Stimulated activated CD4-positive, alpha-beta T cell treated with anti-CD3 and anti-CD28 coated beads, Interleukin-1b, Interleukin-23, amount 100 ng/mL, for 48 hours (primary cell): ENCODE measurements at places on chromosomes 13 and 19.

DNA sequence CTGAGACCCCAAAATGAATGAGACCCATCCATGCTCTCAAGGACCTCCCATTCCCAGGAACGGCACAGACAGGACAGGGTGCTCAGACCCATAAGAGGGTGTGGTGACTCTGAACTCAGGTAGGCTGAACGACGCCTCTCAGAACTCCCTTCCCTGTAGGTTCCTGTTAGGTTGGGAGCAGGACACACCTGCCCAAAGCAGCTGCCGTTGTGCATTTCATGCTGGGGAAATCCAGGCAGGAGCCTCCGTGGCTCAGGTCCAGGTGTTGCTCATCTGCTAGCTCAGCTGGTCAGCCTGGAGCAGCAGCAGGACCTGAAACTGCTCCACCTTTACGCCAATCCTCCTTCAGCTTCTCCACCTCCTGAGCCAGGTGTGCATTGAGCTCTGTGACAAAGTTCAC, 19.1 kb upstream of the TEX101 start:
- DNase-seq: no peak

- DNase-seq: no peak
These were observed 2.1 kb upstream of the KLHL26 start for GRCh38 chr19:18634612-18635297.

- no peak for DNase-seq
These were observed 7.3 kb downstream of the ANGPTL4 start for GRCh38 chr19:8371011-8371804.

- DNase-seq: no peak
These were observed 14.9 kb upstream of the LATS2 start for GRCh38 chr13:21076253-21076652.

- no peak for DNase-seq
These were observed 1.5 kb downstream of the NUMBL start for GRCh38 chr19:40688987-40689338.

GRCh38 chr19:54606230-54606629, 12.8 kb downstream of the LILRA1 start:
- no peak for DNase-seq

GRCh38 chr13:27549406-27549981, 70.8 kb downstream of the LNX2 start:
- DNase-seq: no peak

DNA sequence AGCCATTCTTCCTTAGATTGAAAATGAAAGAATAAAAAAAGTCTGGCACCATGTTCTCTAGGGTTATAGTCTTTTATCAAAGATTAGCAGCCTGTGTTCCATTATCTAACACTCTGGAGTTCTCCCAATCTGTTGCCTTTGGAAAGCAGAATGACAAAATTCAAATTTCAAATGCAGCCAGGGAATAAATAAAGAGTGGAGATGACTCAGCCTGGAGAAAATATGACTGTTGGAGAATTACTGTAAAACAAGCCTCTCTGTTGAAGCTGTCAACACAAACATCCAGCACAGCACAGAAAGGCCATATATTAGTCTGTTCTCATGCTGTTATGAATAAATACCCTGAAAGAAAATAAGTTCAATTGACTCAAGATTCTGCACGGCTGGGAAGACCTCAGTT, 650.5 kb upstream of the SLC10A2 start:
- DNase-seq: no peak

DNA sequence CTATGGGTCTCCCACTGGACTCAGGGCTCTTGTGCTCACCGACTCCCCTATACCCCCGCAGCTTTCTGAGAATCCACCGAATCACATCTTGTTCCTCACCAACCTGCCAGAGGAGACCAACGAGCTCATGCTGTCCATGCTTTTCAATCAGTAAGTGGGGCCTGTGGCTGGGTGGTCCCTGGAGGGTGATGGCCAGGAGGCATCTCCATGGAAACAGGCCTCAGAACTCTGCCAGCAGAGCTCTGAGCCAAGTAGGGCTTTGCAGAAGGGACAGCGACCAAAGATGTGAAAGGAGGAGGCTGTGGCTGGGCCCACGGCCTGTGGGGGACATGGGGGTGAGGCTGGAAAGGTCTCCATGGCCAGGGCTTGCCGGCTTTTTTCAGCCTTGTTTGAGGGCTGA, 11.8 kb upstream of the MIA start:
- no peak for DNase-seq

DNA sequence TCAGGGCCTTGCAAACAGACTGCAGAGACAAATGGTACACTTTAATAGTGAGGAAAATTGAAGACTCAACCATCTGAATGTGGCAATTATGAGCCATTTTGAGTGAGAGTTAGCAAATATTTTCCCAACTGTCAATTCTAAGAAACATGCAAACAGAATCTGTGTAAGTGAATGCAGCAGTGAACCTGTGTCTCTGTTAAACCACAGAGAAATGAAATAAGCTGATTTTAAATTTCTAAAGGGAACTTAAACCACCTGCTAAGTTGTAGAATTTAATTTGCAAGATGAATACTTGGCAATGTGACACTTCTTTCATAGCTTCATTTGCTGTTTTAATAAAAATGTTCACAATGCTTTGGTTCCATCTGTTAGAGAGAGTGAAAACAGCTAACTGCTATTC, 42.0 kb upstream of the TDRD3 start:
- no peak for DNase-seq

DNA sequence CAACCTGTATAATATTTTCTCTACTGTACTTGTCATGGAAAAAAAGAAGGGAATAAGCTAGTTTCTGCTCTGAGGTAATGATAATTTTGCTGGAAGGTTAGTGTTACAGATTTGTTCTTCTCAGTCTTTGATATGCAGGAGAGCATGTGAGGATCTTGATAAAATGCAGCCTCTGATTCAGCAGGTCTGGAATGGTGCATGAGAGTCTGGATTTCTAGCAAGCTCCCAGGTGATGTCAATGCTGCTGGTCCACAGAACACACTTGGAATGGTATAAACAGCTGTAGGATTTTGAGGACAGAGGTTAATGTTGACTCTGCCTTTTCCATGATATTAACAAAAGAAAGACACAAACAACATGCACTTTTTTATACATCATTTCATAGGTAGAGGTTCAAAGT, 173.6 kb downstream of the NDFIP2 start:
- no peak for DNase-seq

GRCh38 chr19:41225238-41226052, 6.4 kb downstream of the AXL start:
- DNase-seq: peak; percentile 77

GRCh38 chr19:12331211-12331941, 2.1 kb downstream of the ZNF563 start:
- DNase-seq: peak; percentile 89

GRCh38 chr13:75569576-75569975, 20.0 kb downstream of the UCHL3 start:
- no peak for DNase-seq

- no peak for DNase-seq
These were observed 67.3 kb downstream of the ATP11A start for GRCh38 chr13:112756967-112757758.

- DNase-seq: no peak
These were observed 19.9 kb upstream of the CYP4F8 start for GRCh38 chr19:15595069-15595468.

GRCh38 chr19:2523630-2524311, 47.8 kb downstream of the GADD45B start:
- no peak for DNase-seq

DNA sequence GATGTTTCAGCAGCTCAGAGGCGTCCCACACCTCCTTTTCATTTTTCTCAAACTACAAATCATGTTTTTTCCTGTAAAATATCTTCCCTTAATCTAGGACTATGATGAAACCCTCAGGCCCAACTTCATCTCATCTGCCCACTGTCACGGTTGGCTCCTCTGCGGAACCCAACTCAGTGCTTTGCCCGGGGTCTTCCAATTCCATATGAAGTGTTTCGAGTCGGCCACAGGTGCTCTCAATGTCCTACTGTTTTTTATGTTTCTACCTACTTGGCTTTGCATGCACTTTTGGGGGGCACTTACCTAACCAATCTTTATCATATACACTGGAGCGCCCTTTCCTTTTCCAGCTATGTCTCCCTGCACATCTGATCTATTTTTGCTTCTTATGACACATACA, 28.1 kb downstream of the COL4A1 start:
- no peak for DNase-seq

DNA sequence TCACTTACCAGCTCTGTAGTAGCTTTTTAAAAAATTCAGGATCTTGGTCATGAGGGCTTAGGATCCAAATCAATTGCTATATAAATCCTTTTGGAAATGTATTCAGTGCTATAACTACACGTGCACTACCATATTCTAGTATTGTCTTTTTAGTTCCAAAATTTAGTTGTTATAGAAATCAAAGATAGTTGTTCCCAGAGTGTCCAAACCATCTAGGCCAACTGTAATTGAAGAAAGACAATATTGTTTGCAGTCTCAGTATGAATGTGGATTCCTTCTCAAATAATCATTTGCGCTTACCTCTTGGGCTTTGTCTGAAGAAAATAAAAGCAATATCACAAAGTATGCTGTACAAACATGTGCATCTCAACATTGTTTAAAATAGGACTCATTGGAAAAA, 184.1 kb upstream of the EDNRB start:
- no peak for DNase-seq

GRCh38 chr19:16660763-16661479, at the start of gene TMEM38A:
TSS of gene TMEM38A (plus strand) at chr19:16661139. CDS start at chr19:16661218, 79 bp downstream.
- peak; percentile 19 for DNase-seq

DNA sequence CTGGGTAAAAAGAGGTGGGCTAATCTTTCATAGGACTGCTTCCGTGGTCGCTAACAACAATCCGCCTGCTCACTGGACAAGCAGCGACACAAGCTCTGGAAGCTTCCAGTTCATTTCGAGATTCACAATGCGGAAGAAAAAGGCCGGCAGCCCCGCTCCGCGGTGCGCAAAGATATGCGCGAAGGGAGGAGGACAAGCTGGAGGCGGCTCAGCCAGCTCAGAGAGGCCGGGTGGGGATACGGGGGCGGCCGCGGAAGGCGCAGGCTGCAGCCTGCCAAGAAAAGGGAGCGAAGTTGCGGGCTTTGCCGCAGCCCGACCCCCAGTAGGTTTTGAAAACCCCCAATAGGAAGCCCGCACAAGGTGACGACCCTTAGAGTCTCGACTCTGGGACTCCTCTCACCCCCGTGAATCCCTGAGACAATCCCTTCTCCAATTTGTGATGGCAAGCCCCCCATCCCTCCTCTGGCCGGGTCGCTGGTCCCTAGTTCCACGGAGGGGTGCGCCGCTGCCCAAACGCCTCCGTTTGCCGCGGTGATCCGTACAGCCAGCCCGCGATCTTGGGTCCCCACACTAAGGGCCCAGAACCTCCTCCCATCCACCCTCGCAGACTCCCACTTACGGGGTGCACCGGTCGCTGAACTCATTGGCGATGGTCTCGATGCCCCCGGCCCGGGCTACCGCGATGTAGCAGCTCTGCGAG, 697 bp downstream of the HSPH1 start:
- peak; percentile 71 for DNase-seq

DNA sequence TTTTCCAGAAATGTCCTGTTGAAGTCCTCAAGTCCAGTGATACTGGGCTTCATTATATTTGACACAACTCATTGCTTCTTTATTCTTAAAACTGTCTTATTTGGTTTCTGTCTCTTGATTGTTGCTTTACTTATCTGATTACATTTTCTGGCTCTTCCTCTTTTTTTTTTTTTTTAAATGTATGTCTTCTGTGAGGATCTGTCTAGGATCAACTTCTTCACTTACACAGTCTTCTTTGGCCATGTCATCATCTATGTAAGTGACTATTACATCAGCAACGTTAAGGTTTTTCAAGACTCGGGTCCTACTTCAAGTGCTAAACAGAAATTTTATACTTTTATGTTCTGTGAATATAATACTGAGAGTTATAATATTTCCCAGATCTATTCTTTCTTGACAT, 162.1 kb downstream of the PDS5B start:
- no peak for DNase-seq

DNA sequence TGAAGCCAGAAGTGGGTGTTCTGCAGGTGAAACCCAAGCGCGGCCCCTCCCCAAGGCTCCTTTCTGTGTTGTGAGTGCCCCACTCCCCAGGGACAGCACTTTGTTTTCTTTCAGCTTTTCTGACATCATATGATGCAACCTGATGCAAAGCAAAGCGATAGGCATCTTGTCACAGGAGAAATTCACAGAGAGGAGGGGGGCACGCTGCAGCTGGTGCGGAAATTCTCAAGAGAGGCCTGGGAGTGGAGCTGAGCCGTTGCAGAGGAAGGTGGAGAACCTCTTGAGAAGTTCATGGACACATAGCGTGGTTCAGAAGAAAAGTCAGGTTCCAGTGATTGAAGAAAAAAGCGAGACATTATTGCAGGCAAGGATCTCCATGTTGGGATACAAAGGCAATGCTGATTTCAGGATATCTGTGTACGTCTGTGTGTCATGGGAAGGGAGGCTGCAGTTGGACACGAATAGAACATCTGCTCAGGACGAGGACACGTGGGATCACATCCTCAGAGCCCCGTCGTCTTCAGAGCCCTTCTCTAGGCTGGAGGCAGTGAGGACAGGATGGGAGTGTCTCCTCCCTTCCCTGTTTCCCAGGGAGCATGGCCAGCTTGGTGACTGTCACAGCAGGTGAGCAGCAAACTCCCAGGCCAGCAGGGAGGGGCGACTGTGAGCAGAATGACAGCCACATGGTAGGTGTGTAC, 79.2 kb downstream of the IRS2 start:
- DNase-seq: no peak

DNA sequence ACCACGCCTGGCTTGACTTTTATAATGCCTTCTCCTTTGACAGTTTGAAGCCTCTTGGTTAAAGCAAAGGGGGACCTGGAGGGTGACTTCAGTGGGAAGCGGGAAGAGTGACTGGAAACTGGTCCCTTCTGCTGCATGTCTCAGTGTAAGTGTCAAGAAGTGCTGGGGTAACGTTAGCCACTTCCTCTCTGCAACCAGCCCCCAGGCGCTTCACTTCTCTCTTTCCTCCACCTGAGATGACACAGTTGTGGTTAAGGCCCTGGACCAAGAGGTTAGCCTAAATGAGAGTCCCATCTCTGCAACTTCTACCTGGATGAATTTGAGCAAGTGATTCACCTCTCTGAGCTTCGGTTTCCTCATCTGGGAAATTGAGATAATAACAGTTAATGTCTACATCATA, 16.3 kb downstream of the LEUTX start:
- no peak for DNase-seq

- DNase-seq: no peak
These were observed 1.7 kb downstream of the ANKRD24 start for GRCh38 chr19:4183967-4184717.

DNA sequence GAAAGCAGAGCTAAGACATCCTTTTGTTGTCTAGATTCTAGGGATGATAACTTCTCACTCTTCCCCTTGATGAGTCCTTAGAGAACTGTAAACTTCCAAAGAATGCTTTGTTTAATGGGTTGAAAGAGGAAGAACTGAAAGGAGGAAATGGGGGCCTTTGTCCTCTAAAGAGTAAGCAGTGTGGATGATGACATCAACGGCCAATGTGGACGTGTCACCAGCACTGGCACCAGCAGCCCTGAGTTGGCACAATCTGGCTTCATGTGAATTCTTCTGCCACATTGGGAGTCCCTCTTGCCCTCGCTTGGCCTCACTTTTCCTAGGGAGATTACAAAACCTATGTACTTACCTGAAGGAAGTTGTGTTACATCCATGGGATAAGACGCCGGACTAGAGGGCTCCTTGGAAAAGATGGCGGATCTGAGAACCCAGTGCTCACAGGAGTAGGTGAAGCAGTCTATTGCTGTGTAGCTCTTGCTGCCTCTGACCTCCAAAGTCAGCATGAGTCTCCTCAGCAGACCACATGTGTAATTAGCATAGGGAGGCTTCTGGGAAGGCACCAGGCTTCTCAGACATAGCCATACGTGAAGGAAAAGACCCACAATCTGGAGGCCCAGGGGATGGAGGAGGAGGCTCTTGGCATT, 62.8 kb downstream of the RGCC start:
- no peak for DNase-seq
